Cerebellar nuclear complex (tissue), 1 donor: ENCODE measurements at places on chromosomes 4 and X.

GRCh38 chr4:128858879-128859671 lies 49.6 kb downstream of the JADE1 start:
- DNase-seq, result no peak

GRCh38 chrX:120361764-120362305 lies at the start of gene ATP1B4:
ATP1B4 (plus strand) TSS chrX:120362089; CDS start chrX:120362169, 80 bp downstream.
- no peak for DNase-seq

GRCh38 chr4:40211224-40212185 lies 14.7 kb downstream of the RHOH start:
- no peak for DNase-seq

GRCh38 chr4:176422511-176422910 lies 102.7 kb downstream of the SPCS3 start:
- no peak for DNase-seq

- no peak for DNase-seq
These were observed 1705.1 kb downstream of the PCDH7 start for GRCh38 chr4:32425243-32425642.

GRCh38 chr4:6278801-6279197 lies 9.1 kb downstream of the WFS1 start:
- DNase-seq, result no peak

- no peak for DNase-seq
These were observed 227.1 kb upstream of the JADE1 start for GRCh38 chr4:128582427-128582870.

- no peak for DNase-seq
These were observed 33.2 kb upstream of the ARSD start for GRCh38 chrX:2962381-2962780.

- no peak for DNase-seq
These were observed 121.9 kb downstream of the SMIM20 start for GRCh38 chr4:26035921-26036320.

DNA sequence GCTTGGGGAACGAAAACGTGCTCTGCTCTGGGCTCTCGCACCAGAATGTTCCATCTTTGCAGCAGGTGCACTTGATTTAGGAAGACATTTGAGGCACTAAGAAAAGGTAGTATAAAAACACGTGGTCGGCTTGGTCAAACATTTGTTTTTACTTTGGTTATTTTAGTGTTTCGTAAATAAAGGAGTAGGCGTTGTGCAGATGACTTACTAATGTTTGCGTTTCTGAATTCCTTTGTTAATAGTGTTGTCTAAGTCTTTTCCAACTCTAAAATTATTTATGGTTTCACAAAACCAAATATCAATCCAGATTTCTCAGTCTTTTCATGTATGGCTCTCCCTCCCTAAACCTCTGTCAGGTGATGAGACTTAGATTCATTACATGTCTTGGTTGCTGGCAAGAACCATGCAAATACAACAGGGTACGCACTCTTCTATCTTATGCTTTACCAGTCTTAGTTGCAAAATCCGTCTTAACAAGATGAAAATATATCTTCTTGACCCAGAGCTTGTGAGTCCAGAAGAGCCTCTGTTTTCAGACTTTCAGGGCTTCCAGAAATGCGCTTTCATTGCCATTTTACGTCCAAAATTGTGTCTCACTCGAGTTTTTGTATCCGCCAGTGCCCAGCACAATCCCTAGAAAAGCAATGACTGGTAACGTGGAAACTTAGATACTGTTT lies 686 bp downstream of the MTHFD2L start:
- DNase-seq, result peak; percentile 12

- DNase-seq, result no peak
These were observed 155.5 kb downstream of the RAB28 start for GRCh38 chr4:13328591-13328990.

GRCh38 chrX:148728901-148729300 lies 228.5 kb downstream of the AFF2 start:
- no peak for DNase-seq

DNA sequence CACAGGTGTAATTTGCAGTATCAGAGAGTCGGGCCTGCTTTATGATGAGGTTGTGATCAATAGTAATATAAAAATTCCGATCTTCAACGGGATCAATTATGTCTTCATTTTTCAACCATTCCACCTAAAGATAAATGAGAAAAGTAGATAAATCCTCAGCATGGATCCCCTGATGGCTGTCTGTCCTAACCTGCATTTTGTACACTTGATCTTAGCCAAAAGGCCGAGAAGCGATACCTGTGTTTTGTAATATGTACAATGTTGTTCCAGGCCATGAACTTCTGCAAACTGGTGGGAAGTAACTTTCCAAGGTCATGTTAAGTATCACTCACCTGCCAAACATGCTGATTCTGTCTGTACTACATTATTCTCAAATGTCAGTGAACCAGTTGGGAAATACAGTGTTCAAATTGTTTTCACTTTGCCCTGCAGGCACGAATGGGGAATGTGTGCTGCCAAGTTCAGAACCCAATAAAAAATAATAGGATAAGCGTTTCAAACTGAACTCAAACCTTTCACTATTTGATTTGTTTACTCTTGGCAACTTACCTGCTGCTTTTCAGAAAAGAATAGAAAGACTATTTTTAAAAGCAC lies 298.1 kb downstream of the UNC5C start:
- no peak for DNase-seq

- DNase-seq, result no peak
These were observed 66.3 kb downstream of the ITM2A start for GRCh38 chrX:79300856-79301255.

- DNase-seq, result no peak
These were observed 32.2 kb downstream of the CCNI start for GRCh38 chr4:77043507-77044136.

DNA sequence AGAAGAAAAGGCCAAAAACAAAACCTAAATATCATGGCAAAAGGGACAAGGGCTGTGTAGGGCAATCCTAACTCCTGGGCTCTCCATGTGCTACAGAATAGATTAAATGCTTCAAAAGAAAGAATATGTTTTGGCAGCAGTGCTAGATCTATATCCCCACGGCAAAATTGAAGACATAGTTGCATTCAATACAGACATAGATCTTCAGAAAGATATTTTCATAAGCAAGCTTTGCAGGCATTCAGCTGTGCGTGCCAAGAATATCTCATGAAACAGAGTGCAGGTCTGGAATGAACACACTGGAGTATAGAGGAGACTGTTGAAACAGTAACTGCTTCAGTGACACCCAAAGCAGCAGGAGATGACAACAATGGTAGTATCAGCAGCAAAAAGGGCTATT lies 1476.9 kb downstream of the ARAP2 start:
- no peak for DNase-seq

- DNase-seq, result no peak
These were observed 297.2 kb upstream of the LDB2 start for GRCh38 chr4:17195461-17196275.

GRCh38 chr4:94519019-94519418 lies 67.3 kb downstream of the PDLIM5 start:
- DNase-seq, result no peak

DNA sequence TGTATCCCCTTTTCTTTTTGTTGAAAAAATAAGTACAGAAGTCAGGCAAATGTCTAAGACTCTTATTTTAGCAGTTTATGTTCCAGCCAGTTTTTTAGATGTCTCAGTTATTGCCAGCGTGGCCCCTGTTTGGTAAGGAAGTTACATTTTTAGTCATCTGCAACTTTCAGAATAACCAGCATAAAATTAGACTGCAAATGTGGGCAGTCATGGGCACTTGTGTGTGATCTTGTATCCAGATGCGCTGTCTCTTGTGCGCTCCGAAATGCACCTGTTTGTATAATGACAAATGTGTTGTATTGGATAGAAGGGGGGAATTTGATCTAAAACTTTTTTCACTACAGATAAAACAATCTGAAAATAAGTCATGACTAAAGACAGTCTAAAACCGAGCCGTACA lies 44.3 kb upstream of the CLCN4 start:
- no peak for DNase-seq

DNA sequence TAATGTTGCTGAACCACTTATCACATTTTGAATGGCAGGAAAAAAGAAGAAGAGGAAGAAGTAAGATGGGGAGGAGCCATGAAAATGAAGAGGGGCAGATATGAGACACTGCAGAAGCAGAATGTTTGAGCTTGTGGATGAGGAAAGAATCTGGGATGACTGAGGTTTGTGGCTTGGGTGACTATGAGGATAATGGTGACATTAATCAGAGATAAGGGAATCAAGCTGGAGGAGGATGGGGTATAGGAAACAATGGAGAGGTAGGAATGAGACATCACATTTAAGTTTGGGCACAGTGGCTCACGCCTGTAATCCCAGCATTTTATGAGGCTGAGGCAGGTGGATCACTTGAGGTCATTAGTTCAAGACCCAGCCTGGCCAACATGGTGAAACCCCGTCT lies 19.1 kb upstream of the PHF8 start:
- no peak for DNase-seq

DNA sequence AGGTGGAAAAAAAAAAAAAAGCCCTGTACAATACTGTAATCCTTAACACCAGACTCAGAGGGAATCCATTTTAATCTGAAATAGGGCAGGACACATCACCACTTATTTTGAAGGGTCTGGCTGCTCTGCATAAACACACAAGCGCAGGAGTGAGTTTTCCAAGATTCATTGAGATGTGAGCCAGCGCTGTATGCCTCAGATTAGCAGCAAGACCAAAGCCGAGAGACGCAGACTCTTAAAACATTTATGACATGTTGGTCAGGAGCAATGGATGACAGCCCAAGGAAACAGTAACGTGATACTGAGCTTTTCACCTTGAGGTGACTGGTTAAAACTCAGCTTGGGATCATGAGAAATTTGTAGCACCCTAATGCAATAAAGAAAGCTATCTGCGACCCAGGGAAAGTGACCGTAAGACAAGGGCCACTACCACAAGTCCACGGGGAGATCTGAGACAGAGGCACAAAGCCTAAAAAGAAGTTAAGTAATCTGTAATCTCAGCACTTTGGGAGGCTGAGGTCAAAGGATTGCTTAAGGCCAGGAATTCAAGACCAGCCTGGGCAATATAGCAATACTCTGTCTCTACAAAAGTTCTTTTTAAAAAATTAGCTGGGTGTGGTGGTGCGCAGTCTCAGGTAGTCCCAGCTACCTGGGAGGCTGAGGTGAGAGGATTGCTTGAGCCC lies 210.6 kb downstream of the COL25A1 start:
- no peak for DNase-seq

DNA sequence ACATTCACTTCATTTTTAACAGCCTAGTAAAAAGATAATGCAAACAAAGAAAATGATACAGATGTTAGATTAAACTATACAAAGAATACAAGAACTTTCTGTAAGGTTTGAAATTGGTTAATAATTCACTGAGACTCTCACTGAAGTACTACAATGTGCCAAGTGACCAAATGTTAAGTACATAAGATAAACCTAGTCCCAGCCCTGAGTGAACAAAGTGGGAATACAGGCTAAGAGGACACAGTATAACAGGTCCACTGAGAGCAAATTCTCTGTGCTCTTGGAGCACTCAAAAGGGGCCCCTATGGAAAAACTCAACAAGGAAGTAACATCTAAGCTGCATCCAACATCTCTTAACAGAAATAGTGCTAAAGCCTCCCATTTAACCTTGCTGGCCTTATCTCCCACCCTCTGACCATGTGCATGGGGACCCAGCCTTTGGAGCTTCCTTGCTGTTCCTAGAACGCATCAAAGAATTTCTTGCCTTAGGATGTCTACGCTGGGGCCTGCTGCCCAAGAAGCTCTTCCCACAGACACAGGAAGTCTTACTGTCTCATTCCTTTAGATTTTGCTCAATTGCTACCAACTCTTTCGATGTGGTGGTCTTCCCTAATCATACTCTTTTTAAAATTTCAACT lies 113.4 kb downstream of the ZAR1 start:
- no peak for DNase-seq

DNA sequence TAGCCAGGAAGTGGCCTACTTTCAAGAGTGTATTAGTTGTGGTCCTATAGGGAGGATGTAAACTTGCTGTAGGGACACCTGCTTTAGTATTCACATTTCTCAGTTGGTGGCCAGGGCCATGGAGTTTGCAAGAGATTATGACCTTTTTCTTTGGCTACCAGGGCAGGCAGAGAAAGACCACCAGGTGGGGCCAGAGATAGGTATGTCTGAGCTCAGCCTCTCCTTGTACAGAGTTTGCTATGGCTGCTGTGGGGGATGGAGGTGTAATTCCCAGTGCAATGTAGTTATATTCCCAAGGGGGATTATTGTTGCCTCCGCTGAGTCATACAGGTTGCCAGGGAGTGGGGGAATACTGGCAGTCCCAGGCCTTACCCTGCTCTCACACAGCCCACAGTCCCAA lies 26.3 kb upstream of the DACH2 start:
- no peak for DNase-seq

- no peak for DNase-seq
These were observed 58.2 kb downstream of the RAB40AL start for GRCh38 chrX:102995316-102995715.

- DNase-seq, result no peak
These were observed 3.1 kb downstream of the LEF1 start for GRCh38 chr4:108165586-108165985.

- no peak for DNase-seq
These were observed 286.4 kb downstream of the BCOR start for GRCh38 chrX:39811376-39811775.
